ENCODE measurements at places on chromosomes 2 and 18.
A peak's percentile ranks its signal among the peaks of the same experiment; 100 is the strongest.

- DNase-seq: no peak
Observed at GRCh38 chr2:3784731-3785130, 81.4 kb downstream of the DCDC2C start.

DNA sequence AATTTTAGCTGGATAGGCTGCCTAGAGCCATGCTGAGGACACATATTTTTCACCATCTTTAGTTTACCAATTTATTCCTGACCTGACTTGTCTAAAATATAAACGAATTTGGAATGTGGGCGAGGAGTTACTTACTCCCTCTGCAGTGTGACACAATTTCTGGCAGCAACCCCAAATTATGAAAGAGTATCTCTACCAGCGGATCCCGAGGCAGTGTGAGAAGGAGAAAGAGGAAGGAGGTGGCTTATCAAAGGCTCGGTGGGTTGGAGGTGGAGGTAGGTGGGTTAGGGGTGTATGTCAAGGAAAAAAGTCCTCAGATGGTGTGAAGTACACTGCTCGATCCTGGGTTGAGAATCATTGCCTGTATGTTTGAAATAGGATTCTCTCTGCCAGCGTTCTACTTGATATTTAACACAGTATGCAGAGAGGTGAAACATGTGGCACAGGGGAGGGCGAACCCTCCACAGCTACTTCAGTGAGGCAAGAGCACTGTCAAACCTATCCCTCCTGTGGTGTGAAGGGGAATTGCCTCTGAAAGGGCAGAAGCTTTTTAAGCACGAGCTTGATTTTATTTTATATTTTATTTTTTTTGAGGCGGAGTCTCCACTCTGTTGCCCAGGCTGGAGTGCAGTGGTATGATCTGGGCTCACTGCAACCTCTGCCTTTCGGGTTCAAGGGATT lies 76.0 kb downstream of the RFTN2 start:
- DNase-seq: no peak

GRCh38 chr2:166127217-166128155 lies at the start of gene SCN1A:
Gene SCN1A (minus strand): TSS chr2:166128020. CDS start chr2:166073621, 54,399 bp downstream.
- DNase-seq: peak; percentile 21

DNA sequence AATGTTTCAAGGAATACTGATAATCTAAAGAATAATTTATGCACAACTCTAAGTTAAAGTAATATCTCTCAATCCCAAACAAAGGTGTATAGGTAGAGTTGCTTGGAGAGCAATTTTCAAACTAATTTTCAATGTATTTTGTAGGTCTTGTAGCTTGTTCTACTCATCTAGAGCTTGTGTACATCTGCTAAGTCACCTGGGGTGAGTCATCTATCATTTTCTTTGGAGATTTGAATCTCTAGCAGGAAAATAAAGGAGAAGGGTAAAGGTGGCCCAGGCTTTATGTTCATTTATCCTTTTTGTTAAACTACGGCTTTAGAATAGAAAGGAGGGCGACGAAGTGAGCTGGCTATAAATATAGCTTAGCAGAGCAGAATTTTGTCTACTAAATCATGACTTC lies 76.8 kb upstream of the THUMPD2 start:
- no peak for DNase-seq

- DNase-seq: no peak
Observed at GRCh38 chr2:86633155-86633651, 9.5 kb upstream of the RNF103 start.

- no peak for DNase-seq
Observed at GRCh38 chr2:199851883-199852282, 891 bp upstream of the FTCDNL1 start.

- no peak for DNase-seq
Observed at GRCh38 chr2:66814916-66815315, 380.0 kb downstream of the MEIS1 start.

- DNase-seq: no peak
Observed at GRCh38 chr2:196117214-196117705, 48.6 kb upstream of the DNAH7 start.

- no peak for DNase-seq
Observed at GRCh38 chr2:150050036-150050435, 437.4 kb downstream of the RND3 start.
